Stimulated activated CD4-positive, alpha-beta T cell treated with anti-CD3 and anti-CD28 coated beads, Interleukin-1b, Interleukin-23, amount 100 ng/mL, for 24 hours (primary cell): ENCODE measurements at places on chromosomes 12 and 14.

DNA sequence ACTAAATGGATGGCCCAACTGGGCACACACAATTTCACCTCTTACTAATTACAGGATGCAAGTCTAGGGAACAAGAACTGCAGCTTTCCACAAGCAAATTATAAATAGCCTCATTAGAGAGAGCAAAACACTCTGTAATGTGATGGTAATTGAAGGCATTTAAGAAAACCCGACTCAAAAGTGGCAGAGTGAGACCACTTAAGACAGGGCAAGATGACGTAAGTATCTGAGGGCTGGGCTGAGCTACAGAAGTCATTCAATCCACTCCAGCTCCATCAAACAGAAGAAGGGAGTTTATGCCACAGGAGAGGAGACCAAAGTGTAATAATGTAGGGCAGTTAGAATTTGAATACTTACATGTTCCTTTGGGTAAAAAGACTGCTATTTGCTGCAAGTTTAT lies 90.3 kb downstream of the PRKAB1 start:
- DNase-seq, result no peak

DNA sequence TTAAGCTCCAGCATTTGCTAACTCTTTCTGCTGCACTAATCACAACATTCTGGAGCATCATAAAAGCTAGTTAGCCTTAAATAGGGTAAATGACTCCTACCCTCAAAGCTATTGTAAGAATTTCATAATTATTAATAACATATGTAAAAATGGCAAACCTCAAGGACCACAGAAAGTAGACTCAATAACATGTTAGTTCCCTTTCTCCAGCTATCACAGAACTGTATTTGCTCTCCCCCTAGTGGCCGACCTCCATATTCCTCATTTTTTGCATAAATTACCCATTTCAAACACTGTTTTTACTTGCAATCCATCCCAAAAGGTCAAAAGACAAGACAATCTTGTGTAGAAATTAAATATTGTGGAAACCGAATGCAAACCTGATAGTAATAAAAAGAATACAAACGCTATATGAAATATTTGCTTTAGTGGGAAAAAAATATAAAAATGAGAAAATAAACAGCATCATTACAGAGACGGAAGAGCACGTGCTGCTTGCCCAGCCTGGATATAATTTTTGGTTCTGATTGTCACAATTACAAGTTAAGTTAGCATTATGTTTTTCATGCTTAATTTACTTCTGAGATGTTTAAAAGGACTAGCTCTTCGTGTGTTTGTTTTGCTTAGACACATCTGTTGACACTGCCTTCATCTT lies 97.9 kb downstream of the RERGL start:
- no peak for DNase-seq

GRCh38 chr12:97943359-97943758 lies 480.8 kb downstream of the RMST start:
- DNase-seq, result no peak

- DNase-seq, result no peak
Observed at GRCh38 chr12:66804563-66804974, 125.7 kb upstream of the GRIP1 start.

DNA sequence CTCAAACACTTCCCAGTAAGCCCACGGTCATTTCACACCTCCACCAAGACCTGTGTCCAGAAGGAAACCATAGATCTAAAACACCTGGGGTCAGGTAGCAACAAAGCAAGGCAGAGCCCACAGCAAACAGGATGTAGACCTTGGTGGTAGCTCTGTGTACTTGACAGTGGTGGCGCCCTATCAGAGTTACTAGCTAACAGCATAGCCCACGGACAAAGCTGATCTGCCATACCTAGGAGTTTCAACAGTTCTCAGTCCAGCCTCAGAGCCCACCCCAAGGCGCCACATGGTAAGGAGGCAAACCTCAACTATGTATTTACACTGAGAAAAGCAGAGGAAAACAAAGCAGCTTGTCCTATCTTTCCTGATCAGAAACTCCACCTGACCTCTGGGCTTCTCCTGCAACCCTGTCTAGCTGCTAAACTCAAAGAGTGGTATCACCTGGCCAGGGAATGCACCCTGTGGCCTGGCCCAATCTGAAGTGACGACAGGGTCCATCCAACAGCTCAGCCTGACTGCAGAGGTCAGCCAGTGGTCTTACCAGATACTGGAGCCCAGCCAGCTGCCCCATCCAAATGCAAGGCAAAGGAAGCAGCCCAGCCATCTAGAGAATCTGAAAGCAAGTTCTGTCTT lies 46.3 kb downstream of the STON2 start:
- no peak for DNase-seq

DNA sequence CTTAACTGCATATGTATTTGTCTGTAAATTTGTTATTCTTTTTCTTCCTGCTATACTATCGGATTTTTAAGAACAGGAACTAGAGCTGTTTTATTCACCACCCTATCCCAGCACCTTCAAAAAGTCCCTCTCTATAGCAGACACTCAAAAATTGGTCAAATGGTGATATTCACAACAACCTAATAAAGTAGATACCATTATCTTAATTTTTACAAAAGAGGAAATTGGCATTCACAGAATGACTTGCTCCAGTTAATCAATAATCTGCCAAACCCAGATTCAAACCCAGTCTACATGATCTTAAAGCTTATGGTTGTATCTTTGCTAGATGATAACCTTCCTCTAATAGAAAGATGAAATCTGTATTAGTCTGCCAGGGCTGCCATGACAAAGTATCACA lies 426.6 kb downstream of the EGLN3 start:
- DNase-seq, result no peak

GRCh38 chr12:64951944-64952343 lies 127.5 kb downstream of the TBC1D30 start:
- DNase-seq, result no peak

- DNase-seq, result no peak
Observed at GRCh38 chr14:31167032-31167431, 40.6 kb downstream of the HECTD1 start.

- DNase-seq, result no peak
Observed at GRCh38 chr14:37411079-37411735, 183.8 kb downstream of the FOXA1 start.

DNA sequence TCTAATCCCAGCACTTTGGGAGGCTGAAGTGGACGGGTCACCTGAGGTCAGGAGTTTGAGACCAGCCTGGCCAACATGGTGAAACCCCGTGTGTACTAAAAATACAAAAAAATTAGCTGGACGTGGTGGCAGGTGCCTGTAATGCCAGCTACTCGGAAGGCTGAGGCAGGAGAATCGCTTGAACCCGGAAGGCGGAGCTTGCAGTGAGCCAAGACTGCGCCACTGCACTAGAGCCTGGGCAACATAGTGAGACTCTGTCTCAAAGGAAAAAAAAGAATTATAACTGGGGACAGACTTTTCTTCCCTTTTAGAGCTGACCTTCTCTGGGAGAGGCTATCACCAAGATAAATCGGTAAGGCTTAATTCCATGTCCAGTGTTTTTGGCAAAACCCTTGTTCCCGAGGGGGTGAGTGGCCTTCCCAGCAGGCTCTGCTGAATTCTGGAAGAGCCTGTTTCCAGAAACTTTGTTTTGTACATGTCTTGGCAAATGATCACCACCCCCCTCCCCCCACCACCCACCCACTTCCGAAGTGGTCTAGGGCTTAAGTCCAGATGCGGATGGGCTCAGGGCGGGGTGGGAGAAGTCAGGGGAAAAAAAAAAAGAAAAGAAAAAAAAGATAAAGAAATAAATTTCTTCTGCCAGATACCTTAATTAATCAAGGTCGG lies 32.3 kb upstream of the DEGS2 start:
- DNase-seq, result no peak

GRCh38 chr14:68757618-68758081 lies 35.2 kb downstream of the ZFP36L1 start:
- DNase-seq, result no peak

- DNase-seq, result no peak
Observed at GRCh38 chr12:27550653-27550975, 26.6 kb downstream of the PPFIBP1 start.

GRCh38 chr14:67940486-67941455 lies 121.2 kb downstream of the RAD51B start:
- DNase-seq, result no peak

DNA sequence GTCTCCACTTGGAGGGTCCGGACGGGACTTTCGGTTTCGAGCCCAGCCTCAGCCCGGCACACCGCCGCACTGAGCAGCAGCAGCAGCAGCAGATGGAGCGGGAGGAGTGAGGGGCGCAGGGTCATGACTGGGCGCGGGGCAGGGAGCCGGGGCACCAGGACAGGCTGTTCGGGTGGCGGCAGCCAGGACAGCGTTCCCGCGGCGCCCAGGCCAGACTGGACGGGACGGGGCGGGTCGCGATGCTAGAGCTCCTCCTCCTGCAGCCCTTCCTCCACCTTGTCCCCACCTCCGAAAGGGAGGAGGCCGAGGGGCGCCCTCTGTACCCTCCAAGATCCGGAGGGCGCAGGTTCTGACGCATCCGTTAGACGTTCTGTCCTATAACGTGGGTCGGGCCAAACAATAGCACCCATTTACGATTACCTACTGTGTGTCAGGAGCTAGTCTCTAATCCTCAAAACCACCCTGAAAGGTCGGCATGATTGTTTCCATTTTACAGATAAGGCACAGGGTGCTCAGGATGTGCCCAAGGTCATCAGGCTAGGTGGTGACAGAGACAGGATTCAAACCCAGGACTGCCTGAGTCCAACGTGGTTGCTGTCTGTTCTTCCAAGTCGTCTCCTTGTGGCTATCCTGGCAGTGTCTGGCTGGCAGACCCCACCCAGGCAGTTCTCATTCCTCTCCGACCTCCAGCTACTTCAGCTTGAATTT lies at the start of gene FKBP11:
Gene FKBP11 (minus strand): TSS at position 189 of the 708 bp plus-strand sequence. CDS start 64 bp downstream, at position 125.
- DNase-seq, result peak; percentile 68

GRCh38 chr12:1939801-1940607 lies 21.6 kb upstream of the CACNA2D4 start:
- peak; percentile 85 for DNase-seq

- no peak for DNase-seq
Observed at GRCh38 chr12:109389146-109389545, 41.4 kb downstream of the MYO1H start.

GRCh38 chr12:122858171-122858570 lies 22.9 kb downstream of the HIP1R start:
- DNase-seq, result no peak

GRCh38 chr12:66345956-66346355 lies 43.7 kb downstream of the HELB start:
- no peak for DNase-seq

GRCh38 chr12:96219700-96220206 lies 25.6 kb downstream of the ELK3 start:
- DNase-seq, result no peak

- no peak for DNase-seq
Observed at GRCh38 chr14:24353559-24354481, 14.0 kb upstream of the RIPK3 start.

DNA sequence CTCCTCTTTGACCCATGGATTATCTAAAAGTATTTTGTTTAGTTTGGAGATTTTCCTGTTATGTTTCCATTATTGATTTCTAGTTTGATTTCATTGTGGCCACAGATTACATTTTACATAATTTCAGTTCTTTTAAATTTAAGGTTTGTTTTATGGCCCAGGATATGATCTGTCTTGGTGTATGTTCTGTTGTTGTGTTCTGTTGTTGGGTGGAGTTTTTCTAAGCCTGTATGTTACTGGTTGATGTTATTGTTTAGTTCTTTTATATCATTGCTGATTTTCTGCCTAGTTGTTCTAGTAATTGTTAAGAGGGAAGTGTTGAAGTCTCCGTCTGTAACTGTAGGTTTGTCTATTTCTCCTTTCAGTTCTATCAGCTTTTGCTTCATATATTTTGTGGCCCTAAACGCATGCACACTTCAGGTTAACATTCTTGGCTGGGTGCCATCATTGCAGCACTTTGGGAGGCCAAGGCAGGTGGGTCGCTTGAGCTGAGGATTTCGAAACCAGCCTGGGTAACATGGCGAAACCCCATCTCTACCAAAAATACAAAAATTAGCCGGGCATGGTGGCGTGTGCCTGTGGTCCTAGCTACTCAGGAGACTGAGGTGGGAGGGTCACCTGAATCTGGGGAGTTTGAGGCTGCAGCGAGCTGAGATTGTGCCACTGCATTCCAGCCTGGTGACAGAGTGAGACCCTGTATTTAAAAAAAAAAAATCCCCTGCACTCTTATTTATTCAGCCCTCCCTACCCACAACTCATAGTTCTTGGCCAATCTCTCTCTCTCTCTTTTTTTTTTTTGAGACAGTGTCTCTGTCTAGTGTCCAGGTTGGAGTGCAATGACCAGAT lies 28.1 kb upstream of the CFL2 start:
- no peak for DNase-seq

DNA sequence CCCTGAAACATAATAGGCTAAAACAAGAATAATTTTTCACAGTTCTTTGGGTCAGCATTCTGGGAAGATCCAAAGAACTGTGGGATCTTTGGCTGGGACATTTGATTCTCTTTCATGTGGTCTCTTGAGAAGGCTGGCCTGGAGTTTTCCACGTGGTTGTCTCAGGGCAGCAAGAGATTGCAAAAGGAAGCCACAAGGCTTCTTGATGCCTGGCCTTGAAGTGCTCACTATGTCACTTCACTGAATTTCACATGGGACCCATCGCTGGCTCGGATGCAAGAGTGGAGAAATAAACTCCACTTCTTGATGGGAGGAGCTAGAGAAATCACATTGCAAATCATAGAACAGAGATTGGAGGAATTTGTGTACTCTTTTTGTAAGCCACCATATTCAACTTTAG lies 343.4 kb downstream of the MED13L start:
- no peak for DNase-seq

DNA sequence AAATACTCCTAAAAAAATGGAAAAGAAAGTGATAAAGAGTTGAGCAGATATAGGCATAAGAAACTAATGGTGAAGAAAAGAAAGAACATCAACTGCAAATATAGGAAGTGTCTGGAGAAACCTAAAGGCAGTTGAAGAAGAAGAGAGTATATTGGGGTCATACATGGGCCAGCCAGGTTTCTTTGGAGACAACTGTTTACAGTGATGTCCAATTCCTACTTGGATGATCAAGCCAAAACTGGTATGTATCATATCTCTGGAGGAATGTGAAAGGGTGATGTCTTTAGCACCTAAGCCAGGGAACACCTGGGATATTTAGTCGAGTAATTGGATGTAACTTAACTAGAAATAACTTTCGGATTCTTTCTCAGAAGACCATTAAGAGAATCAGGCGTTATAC lies 129.3 kb upstream of the FLRT2 start:
- no peak for DNase-seq

- DNase-seq, result no peak
Observed at GRCh38 chr12:1108276-1108675, 117.3 kb downstream of the ERC1 start.

DNA sequence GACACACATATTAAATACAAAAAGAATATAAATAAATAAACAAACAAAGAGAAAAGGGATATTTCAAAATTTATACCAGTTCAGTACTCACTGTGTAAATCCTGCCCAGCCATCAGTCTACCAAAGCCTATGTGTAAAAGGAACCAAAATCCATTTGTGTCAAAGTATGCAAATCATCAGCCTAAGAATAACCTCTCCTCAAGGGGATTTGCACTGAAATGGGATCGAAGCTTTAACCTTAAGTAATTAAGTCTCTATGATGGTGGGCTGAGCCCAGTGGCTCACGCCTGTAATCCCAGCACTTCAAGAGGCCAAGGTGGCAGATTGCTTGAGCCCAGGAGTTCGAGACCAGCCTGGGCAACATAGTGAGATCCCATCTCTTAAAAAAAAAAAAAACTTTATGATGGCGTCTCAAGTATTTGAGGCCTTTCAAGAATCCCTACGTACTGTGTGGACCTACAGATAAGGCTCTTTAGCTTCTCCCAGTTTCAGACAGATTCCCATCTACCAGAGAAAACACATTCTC lies 57.8 kb upstream of the METAP2 start:
- no peak for DNase-seq
